Stimulated activated CD4-positive, alpha-beta T cell treated with anti-CD3 and anti-CD28 coated beads, Interleukin-1b, Interleukin-23, amount 100 ng/mL, for 24 hours (primary cell): ENCODE measurements at places on chromosomes 13 and 19.

- no peak for DNase-seq
These were observed 2.6 kb downstream of the RANBP3 start for GRCh38 chr19:5975388-5975728.

- no peak for DNase-seq
These were observed 527 bp downstream of the PODNL1 start for GRCh38 chr19:13937479-13938300.

GRCh38 chr19:57719424-57719823, 8.0 kb downstream of the ZNF671 start:
- DNase-seq: no peak

DNA sequence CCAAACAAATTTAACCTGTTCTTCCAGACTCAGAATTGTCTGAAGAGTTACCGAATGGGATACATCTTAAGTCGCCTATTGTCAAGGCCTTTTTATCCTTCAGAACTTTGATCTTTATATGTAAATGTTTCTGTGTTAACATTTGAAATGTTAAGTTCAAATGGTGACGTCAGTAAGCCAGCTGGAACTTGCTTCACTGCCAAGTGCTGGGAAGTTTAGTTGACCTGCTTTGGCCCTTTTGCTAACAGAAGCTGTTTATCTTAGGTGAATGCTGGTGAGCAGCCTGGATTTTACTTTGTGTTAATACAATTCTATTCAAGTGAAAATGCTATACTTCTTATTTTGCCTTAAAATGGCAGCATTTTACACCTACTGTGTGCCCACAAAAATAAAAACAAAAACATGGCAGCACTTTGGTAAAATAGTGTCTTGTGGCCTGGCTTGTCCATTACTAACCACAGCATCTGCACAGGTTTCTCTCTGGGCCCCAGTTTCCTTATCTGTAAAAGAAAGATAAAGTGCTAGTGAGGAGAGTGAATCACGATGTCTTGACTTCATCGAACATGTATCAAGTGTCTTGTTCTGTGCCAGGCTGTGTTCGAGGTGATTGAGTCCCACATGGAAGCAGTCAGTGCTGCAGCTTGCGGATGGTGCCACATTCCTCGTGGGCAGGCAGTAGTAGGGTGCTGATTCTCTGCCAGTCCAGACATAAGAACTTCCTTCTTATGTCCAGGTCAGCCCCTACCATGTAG, 2.2 kb downstream of the NAXD start:
- DNase-seq: no peak

- no peak for DNase-seq
These were observed 59.5 kb upstream of the SLC7A1 start for GRCh38 chr13:29654843-29655547.

DNA sequence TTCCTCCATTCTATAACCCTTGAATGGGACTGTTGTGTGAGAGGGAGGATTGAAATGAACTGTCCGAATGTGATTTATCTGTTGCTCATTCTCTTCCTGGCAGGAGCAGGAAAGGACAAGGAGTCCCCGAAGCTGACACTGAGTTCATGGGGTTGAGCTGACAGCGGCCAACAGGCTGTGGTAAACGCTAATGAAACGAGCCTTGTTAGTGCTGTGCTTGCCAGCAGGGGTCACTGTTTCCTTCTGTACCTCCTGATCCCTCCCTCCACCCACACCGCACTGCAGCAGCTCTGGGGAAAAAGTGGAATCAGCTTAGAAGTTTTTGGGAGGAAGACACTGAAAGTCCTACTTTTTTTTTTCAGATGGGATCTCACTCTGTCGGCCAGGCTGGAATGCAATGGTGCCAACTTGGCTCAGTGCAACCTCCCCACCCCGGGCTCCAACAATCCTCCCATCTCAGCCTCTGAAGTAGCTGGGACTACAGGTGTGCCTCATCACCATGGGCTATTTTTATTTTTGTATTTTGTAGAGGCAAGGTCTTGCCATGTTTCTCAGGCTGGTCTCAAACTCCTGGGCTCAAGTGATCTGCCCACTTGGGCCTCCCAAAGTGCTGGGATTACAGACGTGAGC, 6.7 kb upstream of the ZNF761 start:
- peak; percentile 18 for DNase-seq

- no peak for DNase-seq
These were observed 28.8 kb downstream of the ACTN4 start for GRCh38 chr19:38676023-38676877.

DNA sequence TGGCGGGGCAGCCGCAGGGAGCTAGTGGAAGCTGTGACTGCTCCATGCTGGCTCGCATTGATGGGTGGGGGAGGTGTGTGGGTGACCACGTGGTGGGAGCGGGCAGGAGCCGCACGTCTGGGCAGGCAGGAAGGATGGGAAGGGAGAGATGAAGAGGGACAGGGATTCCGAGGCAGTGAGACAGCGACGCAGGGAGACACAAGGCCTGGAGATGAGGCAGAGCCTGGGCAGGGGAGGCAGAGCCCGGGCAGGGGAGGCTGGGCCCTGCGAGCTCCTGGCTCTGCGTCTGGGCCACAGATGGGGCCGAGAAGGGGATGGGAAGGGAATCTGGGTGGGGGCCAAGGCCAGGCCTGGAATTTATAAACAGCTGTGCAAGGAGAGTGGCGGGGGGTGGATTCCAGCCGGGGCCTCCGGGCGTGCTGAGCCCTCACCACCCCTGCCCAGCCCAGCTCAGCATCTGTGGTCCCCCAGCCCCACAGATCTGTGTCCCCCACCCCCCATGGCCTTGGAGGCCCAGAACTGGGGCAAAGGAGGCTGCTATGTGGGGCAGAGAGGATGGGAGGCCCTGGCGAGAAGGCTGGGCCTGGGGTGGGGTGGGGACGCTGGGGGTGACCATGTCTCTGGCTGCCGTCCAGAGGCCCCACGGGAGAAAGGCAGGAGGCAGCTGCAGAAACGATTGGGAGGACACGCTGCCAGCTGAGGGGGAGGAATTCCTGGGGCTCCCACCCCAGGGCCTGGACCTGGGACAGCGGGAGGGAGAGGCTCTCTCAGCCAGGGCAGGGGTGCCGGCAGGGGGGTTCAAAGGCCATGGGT, 6.0 kb downstream of the EHD2 start:
- DNase-seq: no peak

GRCh38 chr19:7159105-7159933, 89.8 kb downstream of the ZNF557 start:
- no peak for DNase-seq

- no peak for DNase-seq
These were observed 53.6 kb downstream of the TDRD12 start for GRCh38 chr19:32773126-32773525.

GRCh38 chr19:14048443-14049153, 13.3 kb downstream of the PALM3 start:
- DNase-seq: peak; percentile 50

DNA sequence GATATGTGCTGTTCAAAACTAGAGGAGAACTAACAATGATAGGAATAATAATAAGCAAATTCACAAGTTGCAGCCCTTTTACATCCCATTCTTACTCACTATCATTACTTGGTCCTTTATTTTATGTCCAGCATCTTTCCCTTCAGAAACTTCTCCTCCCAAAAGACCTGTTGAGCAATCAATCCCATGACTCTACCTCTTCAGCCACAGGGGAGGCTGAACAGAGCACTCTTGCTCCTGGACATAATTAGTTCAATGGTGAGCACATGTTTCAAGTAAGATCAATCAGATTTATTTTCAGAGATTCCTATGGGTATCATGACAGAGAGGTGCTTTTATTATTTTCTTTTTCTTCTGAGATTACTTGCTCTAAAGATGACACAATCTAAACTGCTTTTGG, 260.0 kb downstream of the COG6 start:
- DNase-seq: no peak

- DNase-seq: no peak
These were observed 804 bp upstream of the MIER2 start for GRCh38 chr19:345320-345879.

GRCh38 chr19:36081894-36082293, 27.2 kb downstream of the WDR62 start:
- no peak for DNase-seq

DNA sequence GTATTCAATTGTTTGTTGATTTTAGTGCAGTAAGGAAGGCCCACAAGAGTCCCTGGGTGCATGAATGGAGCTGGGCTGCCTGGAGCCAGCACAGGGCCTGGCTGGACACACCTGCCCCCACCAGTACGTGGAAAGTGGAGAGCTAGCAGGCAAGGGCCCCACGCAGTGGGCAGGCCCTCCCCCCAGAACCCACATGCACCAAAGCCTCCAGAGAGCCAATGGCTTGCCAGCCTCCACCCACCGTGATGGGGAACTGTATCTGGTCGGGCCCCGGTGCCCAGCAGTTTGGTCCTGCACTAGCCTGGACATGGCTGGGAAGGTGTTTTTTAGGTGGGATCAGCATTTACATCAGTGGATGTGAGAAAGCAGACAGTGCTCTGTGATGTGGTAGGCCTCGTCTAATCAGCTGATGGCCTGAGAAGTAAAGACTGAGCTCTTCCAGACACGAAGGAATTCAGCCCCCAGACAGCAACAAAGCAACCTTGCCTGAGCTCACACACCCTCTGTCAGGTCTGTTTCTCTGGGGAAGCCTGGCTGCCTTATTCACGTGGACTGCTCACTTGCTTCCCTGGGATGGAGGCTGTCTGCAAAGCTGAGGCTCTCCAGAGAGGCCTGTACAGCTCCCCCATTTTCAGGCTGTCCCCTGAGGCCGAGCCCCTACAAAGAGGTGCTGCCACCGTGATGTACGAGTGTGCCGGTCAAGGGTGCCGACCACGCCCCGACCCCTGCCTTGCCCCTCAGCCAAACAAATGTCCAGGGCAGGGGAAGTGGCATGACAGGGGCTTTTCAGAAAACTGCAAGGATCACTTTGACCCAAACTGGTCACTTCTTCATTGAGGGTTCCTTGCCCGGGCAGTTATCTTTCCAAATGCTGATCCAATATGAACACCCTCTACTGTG, 27.5 kb downstream of the RAB20 start:
- no peak for DNase-seq

- no peak for DNase-seq
These were observed 215.1 kb upstream of the SPRY2 start for GRCh38 chr13:80555796-80556678.

DNA sequence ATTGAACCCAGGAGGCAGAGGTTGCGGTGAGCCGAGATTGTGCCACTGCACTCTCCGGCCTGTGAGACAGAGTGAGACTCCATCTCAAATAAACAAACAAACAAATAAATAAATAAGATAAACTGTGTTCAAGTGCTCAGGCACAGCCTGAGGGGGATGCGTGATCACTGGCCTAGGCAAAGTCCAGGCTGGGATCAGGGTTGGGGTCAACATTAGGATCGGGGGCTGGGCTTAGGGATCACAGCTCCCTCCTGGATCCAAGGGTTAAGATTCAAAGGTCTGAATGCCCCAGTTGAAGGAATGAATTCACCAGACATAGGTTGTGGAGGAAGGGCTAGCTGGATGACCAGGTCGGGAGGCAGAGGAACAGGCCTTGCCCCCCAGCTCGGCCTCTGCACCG, 1.9 kb upstream of the EXOC3L2 start:
- DNase-seq: no peak

GRCh38 chr19:32813862-32814425, 55.6 kb downstream of the SLC7A9 start:
- DNase-seq: no peak

DNA sequence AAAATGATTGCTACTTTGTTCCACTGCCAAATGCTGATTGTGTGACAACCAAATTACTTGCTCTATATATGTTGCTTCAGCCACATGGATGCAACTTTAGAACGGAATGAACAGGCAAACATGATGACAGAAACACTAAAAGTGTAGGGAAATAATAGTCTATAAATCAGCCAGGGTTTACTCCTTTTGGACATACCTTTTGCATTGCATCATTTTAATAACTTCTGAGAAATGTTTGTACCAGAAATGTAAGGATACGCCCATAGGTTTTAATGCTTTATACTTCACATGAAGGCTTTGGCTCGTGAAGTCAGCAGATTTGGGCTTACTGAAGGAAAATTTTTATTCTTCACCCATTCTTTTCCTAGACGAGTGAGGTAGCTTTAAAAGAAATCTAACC, 141.0 kb downstream of the POSTN start:
- no peak for DNase-seq

- DNase-seq: no peak
These were observed 158.1 kb upstream of the TSC22D1 start for GRCh38 chr13:44734201-44734707.

DNA sequence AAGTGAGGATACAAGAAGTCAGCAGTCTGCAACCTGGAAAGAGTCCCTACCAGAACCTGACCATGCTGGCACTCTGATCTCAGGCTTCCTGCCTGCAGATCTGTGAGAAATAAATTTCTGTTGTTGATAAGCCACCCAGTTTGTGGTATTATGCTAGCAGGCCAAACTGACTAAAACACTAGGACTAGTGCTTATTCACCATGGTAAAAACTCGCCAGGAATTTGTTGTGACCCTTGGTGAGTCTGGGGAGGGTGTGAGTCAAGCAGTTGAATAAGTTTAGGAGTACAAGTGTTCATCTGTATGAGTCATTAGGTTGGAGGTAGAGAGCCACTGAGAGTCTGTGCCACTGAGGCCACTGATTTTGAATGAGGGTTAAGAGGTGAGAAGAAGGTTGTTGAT, 3.6 kb downstream of the ZIK1 start:
- DNase-seq: no peak

- DNase-seq: no peak
These were observed 3.9 kb upstream of the CELF5 start for GRCh38 chr19:3220576-3220975.

- no peak for DNase-seq
These were observed 7.3 kb downstream of the IGSF23 start for GRCh38 chr19:44620667-44621066.

DNA sequence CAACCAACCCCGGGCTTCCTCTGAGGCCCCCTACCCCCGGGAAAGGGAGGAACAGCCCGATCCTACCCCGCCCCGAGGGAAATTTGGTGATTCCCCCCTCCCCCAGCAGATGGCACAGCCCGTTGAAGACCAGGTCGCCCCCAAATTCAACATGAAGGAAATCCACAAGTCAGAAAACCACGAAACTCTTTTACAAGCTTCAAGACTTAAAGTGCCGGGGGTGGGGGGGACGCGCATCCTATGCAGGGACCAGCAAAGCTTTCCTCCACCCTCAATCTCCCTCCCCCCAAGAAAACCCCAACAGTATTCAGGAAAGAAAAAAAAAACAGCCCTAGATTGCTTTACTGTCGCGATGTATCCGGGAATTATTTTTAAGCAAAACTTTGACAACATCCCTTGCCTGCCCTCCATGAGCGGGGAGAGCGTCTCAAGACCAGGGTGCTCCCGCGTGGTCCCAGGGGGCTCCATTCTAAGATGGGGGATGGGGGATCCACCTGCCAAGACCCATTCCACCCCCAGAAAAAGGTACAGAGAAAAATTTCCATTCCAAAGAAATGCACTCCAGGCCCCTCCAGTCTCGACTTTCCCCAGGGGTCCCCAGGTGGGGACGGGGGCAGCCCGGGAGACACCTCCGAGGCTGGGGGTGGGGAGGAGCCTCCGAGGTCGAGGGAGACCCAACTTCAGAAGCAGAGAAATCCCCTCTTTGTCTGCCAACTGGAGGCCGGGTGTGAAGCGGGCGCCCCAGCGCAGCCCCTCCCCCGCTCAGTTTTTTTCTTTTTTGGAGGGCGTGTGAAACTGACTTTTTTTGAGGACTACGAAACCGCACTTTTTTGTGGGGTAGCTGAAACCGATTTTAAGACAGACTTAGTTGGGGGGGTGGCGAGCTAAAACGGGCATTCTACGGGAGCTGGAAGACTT, 1.5 kb downstream of the TCF3 start:
- peak; percentile 48 for DNase-seq
